ENCODE measurements at places on chromosomes 12 and 14. TPM values are rescaled to one million over a fixed set of nuclear protein-coding genes. Genes with fewer than 3 reads are reported as not detected.

- no peak for DNase-seq
Observed at GRCh38 chr14:89215531-89215930, 201.5 kb downstream of the FOXN3 start.

DNA sequence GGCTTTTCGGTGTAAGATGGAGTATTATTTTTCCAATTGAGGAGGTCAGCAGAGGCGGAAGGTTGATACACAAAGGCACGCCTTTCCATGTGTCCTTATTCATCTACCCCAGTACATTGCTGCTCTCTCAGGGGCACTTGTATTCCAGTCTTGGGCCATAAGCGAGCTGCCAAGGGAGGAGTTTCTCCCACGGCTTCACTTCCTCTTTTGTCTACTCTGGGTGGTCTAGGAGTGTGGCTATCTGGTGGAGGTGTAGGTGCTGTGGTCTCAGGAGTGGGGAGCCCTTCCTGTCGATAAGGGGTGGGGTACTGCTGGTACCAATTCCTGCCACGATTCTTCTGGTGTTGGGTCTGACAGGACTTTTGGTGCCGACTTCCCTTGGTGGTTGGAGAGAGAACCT lies 73.4 kb downstream of the GAS2L3 start:
- no peak for DNase-seq

DNA sequence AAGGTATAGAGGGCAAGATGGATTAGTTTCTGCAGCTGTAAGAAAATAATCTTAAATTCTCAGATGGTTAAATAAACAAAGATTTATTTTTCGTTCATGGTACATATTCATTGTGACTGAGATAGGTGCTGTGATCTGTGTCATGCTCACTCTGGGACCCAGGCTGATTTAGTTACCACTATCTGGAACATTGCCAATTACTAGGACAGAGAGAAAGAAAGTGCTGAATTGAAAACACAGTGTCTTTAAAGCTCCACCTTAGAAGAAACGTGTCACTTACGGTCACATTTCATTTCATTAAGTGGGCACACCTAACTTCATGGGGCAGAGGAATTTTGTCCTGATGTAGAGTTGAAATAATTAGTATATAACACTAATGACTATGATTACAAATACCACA lies 430.0 kb downstream of the CCDC91 start:
- no peak for DNase-seq

GRCh38 chr12:119938049-119938667 lies 50.9 kb upstream of the BICDL1 start:
- peak; percentile 58 for DNase-seq

DNA sequence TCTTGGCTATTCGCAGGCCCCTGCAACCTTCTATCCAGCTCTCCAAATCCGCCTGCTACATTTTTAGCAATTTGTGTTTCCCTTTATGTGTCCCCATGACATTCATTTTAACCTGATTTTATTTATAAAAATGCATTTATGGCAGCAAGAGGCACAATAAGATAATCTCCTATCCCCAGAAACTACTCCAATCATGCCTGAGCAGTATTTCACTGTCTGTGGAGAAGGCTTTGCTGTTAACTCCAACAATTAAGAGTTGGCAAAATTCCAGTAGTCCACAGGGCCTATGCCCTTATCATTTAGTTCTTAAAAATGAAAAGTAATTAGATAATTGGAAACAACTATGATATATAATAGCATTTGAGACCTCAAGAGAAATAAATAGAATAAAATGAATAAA lies 462.4 kb downstream of the TRHDE start:
- no peak for DNase-seq

- no peak for DNase-seq
Observed at GRCh38 chr14:79375356-79375755, 835.9 kb downstream of the DIO2 start.

DNA sequence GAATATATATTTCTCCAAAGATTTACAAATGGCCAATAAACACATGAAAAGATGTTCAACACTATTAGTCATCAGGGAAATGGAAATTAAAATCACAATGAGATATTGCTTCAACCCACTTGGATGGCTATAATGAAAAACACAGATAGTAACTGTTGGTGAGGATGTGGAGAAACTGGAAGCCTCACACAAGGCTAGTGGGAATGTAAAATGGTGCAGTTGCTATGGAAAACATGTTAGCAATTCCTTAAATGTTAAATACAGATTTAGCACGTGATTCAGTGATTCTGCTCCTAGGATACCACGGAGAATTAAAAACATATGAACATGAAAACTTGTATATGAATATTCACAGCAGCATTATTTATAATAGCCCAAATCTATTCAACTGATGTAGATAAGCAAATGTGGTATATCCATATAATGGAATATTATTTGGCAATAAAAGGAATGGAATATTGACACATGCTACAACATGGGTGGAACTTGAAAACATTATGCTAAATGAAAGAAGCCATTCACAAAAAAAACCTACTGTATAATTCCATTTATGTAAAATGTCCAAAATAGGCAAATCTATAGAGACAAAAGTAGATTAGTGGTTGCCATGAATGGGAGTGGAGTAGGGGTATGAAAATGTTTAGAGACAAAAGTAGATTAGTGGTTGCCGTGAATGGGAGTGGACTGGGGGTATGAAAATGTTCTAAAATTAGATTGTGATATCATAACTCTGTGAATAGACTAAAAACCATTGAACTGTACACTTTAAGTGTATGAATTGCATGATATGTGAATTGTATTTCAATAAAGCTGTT lies 227.1 kb upstream of the DDHD1 start:
- no peak for DNase-seq

DNA sequence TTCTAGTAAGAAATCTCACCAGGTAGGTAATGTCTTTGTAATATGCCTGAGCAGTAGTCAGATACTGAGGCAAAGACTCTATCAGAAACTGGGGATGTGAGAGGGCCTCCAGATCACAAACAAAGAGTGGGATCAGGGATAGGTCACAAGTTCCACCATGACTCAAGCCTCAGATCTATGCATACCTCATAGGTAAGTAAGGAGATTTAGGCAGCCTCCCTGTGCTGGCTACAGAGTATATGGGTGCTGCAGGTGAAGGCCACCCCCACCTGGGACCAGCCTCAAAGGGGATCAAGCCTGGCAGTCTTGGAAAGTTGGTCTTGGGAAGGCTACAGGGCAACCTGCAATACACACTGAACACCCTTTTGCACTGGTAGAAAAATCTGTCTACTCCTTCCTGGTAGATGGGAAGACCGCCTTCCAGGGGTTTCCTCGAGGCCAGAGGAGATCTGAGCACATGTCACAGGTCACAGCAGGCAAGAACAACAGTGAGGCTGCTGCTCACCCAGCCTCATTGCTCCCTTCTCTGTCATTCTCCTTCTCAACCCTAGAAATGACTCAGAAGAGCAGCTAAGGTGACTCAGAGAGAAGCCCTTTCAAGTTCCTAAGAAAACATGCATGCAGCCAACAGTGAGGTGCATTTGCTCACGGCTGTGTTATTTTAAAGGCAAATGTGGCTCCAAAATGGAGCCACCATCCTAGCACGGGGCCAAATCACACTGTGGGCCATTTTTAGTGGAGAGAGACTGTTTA lies 143.4 kb upstream of the CDKN3 start:
- DNase-seq: peak; percentile 55

DNA sequence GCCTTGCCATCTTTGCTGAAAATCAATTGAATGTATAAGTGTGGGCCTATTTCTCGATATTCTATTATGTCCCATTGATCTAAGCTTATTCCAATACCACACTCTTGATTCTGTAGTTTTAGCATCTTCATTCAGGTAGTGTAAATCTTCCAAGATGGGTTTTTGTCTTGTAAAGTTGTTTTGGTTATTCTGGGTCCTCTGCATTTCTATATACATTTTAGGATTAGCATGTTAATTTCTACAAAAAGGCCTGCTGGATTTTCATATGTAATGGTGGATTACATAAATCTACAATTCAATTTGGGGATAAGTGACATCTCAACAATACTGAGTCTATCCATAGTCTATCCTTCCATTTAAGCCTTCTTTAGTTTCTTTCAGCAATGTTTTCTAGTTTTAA lies 86.0 kb upstream of the ANO4 start:
- DNase-seq: no peak

DNA sequence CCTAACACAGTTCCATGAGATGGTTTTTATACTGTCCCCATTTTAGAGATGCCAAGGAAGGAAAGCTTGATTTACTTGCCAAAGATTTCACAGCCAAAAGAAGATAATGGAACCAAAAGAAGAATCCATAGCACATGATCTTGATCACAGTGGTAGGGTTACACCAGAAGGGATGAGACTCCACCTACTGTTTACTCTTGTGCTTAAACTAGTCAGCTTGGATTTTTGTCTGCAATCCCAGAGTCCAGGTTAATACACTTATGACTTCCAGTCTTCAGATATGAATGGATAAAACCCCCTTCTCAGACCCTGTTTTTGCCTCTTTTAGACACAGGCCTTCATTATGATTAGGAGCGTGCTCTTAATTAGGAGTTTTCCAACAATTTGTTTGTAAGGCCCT lies 454.2 kb downstream of the AEBP2 start:
- peak; percentile 69 for DNase-seq

- peak; percentile 59 for DNase-seq
Observed at GRCh38 chr12:75862692-75863471, 168.7 kb downstream of the PHLDA1 start.

- DNase-seq: no peak
Observed at GRCh38 chr12:92473564-92473963, 229.2 kb upstream of the PLEKHG7 start.

DNA sequence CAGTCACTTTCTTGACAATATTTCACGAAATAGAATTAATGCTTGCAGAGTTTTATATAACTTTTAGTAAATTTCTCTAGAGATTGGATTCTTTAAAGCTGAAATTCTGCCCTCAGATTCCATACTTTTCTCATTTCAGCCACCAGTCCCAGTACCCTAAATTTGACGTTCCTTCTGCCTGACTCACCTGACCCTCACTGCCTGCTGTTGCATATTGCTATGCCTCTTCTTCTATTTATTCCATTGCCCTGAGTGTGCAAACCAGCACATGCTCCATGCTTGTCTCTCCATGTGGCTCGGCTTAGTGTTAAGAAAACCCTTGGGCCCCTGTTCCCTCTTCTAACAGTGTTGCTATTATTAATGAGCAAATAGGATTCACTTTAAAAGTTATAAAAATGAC lies 533.3 kb downstream of the LRFN5 start:
- DNase-seq: no peak

DNA sequence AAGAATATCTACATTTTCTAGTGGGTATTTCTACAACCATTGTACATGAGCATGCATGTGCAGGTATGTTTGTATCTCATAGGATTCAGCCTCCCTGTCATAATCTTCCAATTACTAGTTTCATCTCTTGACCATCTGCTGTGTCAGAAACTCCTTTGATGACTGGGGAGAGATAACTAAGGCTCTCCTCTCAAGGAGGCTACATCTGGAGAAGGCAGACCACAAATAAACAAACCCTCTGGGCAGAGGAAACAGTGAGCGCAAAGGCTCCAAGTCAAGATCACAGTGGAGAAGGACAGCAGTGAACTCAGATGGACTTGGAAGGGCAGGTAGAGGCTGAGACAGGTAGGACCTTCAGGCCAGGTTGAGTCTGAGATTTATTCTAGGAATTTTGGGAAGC lies 166.4 kb downstream of the PELI2 start:
- DNase-seq: peak; percentile 58

DNA sequence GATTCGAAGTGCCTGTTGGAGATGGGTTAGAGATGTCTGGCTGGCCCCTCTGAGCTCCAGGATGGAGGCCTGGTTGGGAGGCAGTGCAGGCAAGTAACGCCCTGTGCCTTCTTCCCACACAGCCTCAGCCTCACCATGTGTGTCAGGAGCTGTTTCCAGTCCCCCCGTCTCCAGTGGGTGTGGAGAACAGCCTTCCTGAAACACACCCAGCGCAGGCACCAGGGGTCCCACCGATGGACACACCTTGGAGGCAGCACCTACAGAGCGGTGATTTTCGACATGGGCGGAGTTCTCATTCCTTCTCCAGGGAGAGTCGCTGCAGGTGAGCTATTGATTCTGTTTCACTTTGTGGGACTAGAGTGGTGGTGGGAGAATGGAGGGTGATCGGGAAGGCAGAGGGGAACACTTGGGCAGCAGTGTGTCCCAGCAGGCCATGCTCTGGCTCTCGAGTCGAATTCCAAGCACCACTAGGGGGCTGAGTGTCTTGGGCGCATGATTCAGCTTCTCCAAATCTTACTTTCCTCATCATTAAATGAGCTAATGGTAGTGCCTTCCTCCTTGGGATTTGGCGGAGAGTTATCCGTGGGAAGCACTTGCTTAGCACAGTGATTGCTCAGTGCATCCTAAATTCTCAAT lies 6.8 kb downstream of the ACAD10 start:
- no peak for DNase-seq

DNA sequence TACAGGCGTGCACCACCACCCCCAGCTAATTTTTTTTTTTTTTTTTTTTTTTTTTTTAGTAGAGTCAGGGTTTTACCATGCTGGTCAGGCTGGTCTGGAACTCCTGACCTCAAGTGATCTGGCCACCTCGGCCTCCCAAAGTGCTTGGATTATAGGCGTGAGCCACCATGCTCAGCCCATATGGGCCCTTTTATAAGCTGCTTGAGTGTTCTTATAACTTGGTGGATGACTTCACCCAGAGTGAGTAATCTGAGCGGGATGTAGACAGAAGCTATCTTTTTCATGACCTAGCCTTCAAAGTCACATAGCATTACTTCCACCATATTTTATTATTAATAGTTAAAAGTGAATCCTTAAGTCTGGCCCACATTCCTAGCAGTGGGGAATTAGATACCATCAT lies 16.4 kb downstream of the BBOF1 start:
- DNase-seq: peak; percentile 22

The TSHR gene
- total RNA-seq: not detected

The MORN3 gene
- total RNA-seq: 0.32 TPM

The SYNDIG1L gene
- total RNA-seq: not detected

The KRT85 gene
- not detected for total RNA-seq

The LRRC10 gene
- not detected for total RNA-seq

The ITGB7 gene
- total RNA-seq: under 0.01 TPM

The ACOT2 gene
- total RNA-seq: 48.0 TPM

The GPR65 gene
- 0.32 TPM for total RNA-seq
